HEK293T (cell line): ENCODE measurements at places on chromosomes 2 and 18.

GRCh38 chr2:28164280-28164801, 228.3 kb upstream of the FOSL2 start:
- DNase-seq: no peak

DNA sequence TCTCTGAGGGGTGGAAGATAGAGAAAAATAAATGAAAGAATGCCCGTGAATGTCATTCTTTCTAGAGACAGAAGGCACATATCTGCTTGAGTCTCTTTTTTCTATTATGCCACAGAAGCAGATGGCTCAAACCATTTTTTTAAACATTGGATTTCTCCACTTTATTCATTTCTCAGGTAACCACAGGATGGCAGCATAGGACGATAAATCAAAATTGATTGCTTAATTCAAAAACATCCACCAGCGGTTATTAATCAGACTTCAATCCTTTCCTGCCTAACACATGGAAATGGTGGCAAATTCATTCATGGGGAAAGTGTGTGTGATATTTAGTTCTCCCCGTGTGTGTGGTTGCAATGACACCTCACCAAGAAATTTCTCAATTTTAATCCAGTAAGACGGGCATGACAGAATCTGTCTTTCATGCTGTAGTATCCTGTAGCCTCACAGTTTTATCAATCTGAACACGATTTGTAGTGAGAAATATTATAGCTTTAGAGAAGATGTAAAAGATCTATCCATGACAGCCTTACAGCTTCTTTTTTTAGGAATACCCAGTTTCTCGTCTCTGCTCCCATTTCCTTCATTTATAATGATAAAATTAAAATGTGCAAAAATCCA, 72.2 kb downstream of the DSC3 start:
- peak; percentile 48 for DNase-seq

GRCh38 chr18:2805970-2806943, 40.5 kb upstream of the EMILIN2 start:
- DNase-seq: no peak

- DNase-seq: no peak
Measured at GRCh38 chr2:207491086-207491485, 38.7 kb upstream of the CREB1 start.

GRCh38 chr2:178194600-178195389, 483 bp downstream of the OSBPL6 start:
- DNase-seq: peak; percentile 66

GRCh38 chr2:105181282-105181681, 60.3 kb upstream of the GPR45 start:
- no peak for DNase-seq

GRCh38 chr2:216047397-216047796, 34.0 kb upstream of the MREG start:
- DNase-seq: no peak

GRCh38 chr2:206125901-206126300, 33.3 kb downstream of the NDUFS1 start:
- DNase-seq: no peak

GRCh38 chr2:177296040-177296439, 31.5 kb upstream of the NFE2L2 start:
- no peak for DNase-seq

DNA sequence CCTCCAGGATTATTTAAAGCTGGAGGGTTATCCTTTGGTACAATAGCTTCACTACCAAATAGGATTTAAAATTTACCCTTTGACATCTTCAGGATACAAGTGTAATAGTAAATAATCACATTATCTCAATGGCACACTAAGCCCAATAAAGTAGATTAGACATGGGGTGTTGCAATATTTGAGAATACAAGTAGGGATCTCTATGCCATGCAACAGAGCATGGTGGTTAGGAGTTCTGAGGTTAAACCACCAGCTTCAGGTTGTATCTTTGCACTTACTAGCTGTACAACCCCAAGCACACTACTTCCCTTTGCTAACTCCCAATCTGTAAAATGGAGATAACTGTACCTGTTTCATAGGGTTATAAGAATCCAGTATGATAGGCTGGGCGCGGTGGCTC, 6.2 kb downstream of the MBD2 start:
- no peak for DNase-seq

GRCh38 chr2:119673796-119674195, 5.2 kb upstream of the TMEM177 start:
- no peak for DNase-seq

DNA sequence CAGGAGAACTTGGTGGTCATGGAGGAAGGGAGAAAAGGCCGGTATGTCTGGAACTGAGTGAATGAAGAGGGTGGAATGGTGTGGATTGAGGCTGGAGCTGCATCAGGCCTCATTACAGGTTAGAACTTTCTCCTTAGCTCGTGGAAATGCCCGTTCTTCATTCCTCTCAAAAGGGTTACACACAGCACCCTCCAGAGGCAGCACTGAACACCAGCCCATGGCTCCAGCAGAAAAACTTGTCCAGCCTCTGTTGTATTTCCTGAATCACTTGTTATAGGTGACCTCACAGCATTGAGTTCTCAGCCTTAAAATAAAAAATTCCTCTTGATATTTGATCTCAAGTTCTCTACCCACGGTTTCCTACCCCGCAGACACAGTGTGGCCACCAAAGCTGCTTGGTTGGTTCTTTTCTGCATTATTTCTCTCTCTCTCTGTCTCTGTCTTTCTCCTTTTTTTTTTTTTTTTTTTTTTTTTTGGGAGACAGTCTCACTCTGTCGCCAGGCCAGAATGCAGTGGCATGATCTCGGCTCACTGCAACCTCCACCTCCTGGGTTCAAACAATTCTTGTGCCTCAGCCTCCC, 89.6 kb downstream of the ITGB1BP1 start:
- DNase-seq: peak; percentile 62

- no peak for DNase-seq
Measured at GRCh38 chr2:209976698-209977385, 25.6 kb upstream of the RPE start.

GRCh38 chr2:239116456-239117246, 268.8 kb downstream of the TWIST2 start:
- DNase-seq: no peak

GRCh38 chr2:200658278-200658864, 72.6 kb downstream of the AOX1 start:
- no peak for DNase-seq

GRCh38 chr18:46104128-46104911, at the start of gene HAUS1:
Gene HAUS1, plus strand, starts transcription at chr18:46104385. Its CDS starts 27 bp downstream, at chr18:46104412.
- peak; percentile 83 for DNase-seq

DNA sequence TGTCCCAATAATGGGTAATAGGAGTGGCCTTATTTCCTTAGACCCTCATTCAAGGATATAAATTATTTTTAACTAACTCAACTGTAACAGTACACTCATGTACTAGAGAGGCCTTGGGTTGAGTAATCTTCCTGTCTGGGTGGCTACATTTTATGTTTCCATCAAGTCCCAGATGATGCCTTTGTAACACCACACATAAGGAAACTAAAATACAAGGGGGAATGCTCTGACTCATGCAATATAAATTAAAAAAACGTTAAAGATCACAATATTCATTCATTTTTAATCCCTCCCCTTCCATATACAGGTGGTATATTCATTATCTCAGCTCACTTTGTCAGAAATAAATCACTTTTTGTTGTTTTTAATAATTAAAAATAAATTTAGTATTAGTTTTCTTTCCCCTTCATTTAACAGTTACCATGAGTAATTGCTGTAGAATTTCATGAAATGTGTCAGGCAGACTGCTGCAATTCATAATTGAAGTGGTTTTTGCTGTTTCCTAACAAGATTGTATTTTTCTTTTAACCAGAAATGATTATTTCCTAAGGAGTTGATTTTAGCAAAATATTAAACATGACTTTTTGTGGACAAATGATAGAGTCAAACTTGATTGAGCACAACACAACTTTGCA, 1403.6 kb downstream of the SUCLG1 start:
- DNase-seq: no peak

DNA sequence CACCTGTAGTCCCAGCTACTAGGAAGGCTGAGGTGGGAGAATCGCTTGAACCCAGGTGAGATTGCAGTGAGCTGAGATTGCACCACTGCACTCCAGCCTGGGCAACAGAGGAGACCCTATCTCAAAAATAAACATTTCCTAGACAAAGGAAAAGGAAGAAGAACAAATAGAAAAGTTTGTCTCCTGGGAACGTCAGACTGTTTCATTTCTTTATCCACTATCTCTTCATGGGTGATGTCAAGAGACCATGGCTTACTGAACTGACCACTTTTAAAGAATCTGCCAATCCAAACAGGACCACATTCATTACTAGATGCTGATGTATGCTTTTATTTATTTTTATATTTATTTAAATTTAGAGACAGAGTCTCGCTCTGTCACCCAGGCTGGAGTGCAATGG, 26.8 kb downstream of the COX7A2L start:
- DNase-seq: no peak

- DNase-seq: peak; percentile 67
Measured at GRCh38 chr2:206392118-206392517, 51.2 kb upstream of the ADAM23 start.
